ENCODE measurements at places on chromosomes 3 and 15.

DNA sequence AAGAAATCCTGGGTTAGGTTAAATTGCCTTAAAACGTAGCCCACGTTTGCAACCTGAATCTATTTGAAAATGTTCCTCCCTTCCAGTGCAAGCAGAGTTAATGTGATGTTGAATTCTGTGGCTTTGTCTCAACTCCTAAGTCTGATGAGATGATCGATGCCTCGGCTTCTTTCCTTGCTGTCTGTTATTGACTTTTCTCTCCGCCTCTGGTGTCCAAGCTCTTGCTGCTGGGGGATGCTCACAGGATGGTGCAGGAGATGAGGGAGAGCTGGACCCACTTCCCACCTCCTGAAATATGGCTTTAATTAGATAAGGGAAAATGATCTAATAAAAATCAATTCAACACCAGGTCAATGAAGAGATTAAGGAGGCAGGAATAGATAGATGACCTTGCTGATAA, 407.9 kb upstream of the RGMA start:
- no peak for DNase-seq

- no peak for DNase-seq
Observed at GRCh38 chr15:49145651-49146609, 9.5 kb downstream of the COPS2 start.

- no peak for DNase-seq
Observed at GRCh38 chr3:13093687-13094086, 20.5 kb upstream of the IQSEC1 start.

- peak; percentile 54 for DNase-seq
Observed at GRCh38 chr3:113695431-113695785, 1.0 kb downstream of the USF3 start.

DNA sequence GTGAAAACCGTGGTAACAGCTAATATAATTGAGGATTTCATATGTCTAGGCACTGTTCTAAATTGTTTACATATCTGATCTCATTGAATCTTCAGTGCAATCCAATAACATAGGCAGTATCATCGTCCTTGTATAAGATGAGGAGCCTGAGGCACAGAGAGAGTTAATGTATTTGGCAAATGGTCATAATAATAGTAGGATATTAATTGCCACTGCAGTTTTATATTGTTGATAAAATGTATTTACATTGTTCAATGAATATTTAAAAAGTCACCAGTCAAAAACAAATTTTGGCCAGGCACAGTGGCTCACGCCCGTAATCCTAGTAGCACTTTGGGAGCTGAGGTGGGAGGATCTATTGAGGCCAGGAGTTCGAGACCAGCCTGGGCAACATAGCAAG, 88.5 kb downstream of the EEFSEC start:
- DNase-seq, result no peak

DNA sequence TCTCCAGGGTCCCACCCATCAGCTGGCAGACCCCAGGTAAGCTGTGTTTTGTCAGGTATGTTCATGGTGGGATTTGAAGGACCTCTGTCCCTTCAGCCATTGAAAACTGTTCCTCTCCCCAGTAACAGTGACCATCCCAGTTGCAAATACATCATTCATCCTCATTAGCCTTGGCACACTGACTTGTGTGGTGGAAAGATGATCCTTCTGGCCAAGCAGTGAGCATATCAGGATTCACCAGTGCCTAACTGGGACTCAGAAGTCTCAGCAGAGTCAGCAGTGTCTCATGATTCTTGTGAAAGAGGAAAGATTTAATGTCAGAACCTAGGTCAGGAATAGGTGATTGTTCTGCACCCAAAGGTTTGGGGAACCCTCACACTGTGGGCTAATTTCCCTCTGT, 90.2 kb downstream of the DNAJB8 start:
- DNase-seq, result no peak

DNA sequence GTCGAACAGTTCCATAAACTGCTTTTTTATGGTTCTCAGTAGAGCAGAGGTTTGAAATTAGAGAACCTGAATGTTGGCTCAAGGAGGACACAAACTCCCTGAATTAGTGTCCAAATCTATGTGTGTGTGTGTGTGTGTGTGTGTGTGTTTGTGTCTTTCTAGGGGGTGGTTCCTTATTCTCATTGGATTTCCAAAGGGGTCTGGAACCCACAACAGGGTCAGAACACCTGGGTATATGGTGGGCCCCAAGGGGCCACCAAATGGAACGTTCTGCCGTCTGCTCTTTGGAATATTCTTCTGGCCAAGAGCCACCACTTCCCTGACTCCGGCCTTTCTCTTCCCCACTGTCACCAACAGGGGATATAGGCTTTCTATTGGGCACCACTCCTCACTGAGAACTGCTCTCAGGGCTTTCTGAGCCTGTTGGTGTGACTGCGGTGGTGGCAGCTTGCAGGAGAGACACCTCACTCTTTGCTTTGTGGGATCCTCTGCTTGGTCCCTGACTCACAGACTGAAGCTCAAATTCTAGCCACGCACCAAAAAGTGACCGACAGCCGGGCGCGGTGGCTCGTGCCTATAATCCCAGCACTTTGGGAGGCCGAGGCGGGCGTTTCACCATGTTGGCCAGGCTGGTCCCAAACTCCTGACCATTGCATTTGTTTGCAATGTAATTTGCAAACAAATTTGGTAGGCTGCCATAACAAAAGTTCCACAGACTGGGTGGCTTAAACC, 47.5 kb upstream of the IDH2 start:
- DNase-seq, result no peak

- no peak for DNase-seq
Observed at GRCh38 chr3:182485301-182485700, 308.0 kb upstream of the ATP11B start.

- DNase-seq, result no peak
Observed at GRCh38 chr3:45655906-45656305, 33.3 kb upstream of the SACM1L start.

DNA sequence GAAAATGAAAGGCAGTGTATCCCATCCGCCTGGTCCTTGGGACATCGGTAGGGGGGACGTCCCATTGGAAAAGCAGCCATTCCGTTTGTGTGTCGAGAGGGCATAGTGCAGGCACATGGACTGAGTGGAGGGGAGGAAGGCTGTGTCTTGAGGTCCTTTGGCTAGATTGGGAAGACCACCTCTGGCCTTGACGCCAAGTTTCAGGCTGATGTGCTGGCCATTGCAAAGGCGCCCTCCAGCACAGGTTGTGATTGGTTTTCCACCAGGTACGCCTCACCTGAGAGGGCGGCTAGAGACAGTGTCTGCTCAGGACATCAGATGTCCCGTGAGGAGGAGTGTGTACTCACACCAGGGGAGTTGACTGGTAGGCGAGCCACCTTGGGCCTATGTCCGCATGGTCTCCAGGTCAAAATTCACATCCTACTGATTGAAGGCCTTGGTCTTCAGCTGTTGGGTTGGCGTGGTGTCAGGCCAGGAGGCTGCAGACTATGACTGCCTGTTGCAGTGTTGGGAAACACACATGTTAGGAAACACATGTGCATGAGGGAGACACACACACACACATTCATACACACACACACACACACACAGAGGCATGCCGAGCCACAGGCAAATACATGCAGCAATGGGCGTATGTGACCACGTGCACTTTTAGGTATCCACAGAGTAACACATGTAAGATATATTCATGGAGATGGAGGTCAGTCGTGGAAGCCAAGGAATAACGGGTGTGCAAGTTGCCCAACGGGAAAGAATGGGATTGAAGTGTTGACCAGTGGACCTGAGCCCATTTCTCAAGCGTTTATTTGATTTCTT, 98.4 kb downstream of the SNRPN start:
- no peak for DNase-seq

GRCh38 chr15:37678124-37678523, 256.3 kb upstream of the TMCO5A start:
- no peak for DNase-seq

DNA sequence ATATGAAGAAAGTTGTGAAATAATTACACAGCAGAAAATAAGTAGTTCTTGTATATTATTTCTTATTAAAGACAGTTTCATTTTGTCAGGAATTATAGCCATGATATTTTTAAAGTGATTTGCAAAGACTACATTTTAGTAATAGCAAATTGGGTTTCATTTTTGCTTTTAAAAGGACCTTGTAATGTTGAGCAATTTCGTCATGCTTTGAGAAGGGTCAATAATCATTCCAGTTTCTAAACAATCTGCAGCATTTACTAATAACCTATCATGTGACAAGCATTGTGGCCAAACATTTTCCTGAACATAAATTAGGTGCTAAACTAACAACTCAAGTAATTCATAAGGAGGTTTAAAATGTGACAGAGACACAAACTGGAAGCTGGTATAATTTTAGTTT, 214.4 kb upstream of the CBLB start:
- DNase-seq, result no peak

DNA sequence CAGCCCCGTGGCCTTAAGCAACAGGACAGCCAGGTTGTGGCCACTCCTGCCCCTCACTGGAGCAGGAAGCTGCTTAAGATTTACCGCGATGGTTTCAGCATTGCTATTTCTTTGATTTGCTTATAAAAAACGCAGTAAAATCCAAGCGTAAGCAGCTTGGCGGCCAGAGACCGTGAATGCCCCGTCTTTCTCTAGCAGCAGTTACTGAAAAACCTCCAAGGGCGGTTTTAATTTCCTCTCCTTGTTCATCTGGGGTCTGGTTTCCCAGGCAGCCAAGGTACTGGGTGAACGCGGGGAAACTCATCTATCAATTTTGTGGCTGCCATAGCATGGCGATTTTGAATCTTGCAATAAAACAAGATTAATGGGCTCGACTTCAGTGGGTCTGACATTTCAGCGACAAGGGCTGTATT, 130.3 kb downstream of the MINAR1 start:
- peak; percentile 61 for DNase-seq

DNA sequence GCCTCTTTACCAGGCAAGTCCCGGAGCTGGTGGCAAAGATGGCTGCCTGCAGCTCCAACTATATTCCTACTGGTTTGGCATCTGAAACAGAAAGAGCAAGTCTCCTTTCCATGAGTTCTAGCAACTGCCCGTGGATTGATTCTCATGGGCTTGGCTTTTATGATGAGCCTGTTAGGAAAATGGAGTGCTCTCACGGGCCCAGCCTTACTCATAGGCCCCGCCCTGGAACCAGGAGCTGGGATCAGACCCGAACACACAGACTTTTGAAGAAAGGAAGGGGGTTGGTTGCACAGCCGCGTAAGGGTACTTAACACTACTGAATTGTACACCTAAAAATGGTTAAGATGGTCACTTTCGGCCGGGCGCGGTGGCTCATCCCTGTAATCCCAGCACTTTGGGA, 2.9 kb downstream of the NRROS start:
- DNase-seq, result no peak

DNA sequence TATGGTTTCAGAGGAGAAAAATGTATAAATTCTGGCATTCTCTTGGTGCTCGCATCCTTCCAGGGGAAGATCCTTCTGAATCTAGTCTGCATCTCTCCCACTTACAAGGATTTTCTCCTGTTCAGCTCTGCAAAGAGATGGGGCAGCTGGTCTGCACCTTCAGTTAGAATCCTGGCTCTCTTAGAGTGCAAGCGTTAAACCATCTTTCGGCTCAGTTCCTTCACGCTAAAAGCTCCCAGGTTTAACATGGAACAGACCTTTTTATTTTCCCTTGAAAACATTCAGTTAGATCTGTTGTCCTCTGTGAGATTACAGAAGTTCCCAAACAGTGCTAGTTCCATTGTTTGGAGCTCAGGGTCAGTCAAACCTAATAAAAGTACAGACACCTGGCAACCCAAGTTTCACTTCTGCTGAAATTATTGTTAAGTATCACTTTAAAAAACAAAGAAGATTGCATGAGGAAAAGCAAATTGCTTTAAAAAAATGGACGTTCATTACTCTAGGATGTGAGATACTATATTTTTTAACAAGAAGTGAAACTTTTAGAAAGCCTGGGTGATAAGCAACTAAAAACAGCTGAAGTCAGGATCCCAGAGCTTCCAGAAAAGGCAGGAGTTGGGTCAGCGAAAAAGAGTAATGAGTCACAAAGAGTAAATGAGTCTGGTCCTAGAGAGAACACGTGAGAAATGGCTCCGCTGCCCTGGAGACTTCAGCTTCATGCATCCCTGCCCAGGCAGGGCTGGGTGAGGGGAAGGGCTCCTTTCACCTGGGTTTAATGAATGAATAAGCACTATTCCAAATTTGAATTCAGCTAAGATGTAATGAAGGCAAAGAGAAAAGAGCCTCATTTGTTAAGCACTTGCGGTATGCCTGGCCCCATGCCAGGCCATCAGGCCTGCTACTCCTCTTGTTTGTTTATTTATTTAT, 63.3 kb downstream of the ABTB1 start:
- DNase-seq, result peak; percentile 53

DNA sequence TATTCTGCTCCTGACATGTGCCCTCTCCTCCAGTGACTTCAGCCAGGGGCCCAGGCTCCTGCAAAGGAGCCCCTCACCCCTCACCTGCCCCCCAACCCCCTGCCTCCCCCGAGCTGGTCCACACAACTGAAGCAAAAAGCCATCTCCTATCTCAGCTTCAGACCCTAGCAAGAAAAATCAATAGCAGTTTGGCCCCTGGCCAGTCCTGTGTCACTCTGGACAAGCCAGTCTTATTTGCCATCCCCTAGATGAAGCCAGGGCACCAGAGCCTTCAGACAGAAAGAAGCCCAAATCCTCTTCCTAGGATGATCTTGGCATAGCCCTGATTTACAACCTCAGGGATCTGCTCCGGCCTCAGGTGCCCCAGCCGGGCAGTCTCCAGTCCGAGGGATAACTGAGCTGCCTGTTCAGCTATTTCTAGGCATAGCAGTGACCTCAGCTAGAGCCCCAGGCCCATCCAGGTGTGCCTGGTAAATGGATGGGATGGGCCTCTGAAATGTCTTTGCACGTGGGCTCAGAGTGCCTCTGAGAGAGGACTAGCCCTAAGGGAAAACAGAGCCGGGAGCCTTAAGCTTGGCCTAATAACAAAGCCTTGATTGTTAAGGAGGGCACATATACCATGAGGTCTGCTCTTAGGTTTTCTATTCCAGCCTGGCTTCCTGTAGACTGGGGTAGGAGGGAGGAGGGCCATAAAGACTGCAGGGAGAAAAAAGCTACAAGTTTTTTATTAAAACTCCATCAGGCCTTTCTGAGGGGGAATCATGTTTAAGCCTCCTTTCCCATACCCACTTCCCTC, 242.0 kb downstream of the SHQ1 start:
- no peak for DNase-seq

GRCh38 chr3:185828755-185829154, 3.9 kb upstream of the IGF2BP2 start:
- no peak for DNase-seq

GRCh38 chr3:190242147-190242546, 80.1 kb downstream of the CLDN1 start:
- DNase-seq, result no peak

GRCh38 chr3:143963946-143964345, 7.7 kb upstream of the DIPK2A start:
- DNase-seq, result no peak

GRCh38 chr15:59557581-59557980, 54.0 kb upstream of the GCNT3 start:
- DNase-seq, result no peak

GRCh38 chr3:167723872-167724271, 10.8 kb downstream of the PDCD10 start:
- DNase-seq, result no peak
